Hematopoietic multipotent progenitor cell treated with erythropoietin and hydrocortisone succinate and interleukin-3 and kit ligand, for 4 days (in vitro differentiated cells): ENCODE measurements at places on chromosomes 4 and X.

- no peak for DNase-seq
These were observed 55.1 kb downstream of the GPR82 start for GRCh38 chrX:41779030-41779564.

- DNase-seq = no peak
These were observed 110.7 kb downstream of the AASDH start for GRCh38 chr4:56276547-56276946.

- DNase-seq = peak; percentile 45
These were observed 46.8 kb upstream of the ELF2 start for GRCh38 chr4:139223682-139224317.

- DNase-seq = peak; percentile 41
These were observed 12.8 kb upstream of the SLITRK4 start for GRCh38 chrX:143648705-143649104.

GRCh38 chr4:78945651-78946179, 6.5 kb upstream of the PAQR3 start:
- no peak for DNase-seq

DNA sequence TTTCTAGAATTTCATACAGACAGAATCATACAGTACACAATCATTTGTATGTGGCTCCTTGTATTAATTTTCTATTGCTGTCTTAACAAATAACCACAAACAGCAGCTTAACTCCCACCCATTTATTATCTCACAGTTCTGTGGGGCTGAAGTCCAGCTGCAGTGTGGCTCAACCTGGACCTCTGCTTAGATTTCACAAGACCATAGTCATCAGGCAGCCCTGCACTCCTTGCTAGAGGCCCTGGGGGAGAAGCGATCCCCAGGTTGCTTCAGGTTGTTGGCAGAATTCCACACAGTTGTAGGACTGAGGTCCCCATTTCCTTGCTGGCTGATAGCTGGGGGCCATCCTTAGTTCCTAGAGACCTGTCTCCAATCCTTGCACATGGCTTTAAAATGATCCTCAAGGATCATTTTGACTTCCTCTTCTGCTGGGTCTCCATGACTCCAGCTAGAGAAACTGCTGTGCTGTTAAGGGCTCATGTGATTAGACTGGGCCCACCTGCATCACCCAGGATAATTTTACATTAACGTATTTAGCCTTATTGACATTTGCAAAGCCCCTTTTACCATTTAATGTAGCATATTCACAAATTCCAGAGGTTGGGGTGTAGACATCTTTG, 60.9 kb upstream of the SMAD1 start:
- DNase-seq = no peak

DNA sequence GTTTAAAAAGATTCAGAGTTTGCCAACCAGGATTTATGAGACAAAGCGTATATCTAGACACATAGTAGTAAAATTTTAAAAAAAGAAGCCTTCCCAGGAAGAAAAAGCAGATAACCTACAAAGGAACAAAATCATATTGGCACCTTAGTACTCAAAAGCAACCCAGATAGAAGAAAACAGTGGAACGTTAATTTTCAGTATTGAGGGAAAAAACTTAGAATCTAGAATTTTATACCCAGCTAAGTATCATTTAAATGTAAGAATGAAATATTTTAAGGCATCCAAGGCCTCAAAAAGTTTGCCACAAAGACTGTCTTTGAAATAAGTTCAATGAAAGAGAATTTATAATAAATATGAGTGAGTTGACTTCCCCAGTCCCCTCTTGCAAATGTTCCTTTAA, 96.5 kb upstream of the EOLA2 start:
- no peak for DNase-seq

DNA sequence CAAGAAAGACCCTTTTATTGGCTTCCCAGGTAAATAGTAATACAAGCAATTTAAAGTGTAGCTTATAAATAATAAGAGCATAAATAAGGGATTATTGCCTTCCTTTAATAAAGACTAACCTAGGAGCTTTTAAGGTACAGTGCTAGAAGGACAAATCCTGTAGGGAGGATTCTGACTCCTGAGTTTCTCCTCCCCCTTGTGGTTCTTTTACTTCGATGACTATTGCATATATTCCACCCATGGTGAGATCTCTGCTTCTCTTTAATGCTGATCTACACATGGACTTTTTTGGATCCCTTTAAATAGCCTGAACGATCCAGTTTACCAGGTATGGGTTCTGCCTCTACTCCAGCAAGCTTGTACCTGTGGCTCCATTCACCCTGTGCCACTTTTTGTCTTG, 2.5 kb downstream of the GALNT7 start:
- DNase-seq = peak; percentile 75

- peak; percentile 84 for DNase-seq
These were observed 132.3 kb downstream of the ZNF330 start for GRCh38 chr4:141352909-141353525.

- DNase-seq = no peak
These were observed 2.3 kb upstream of the C1QTNF7 start for GRCh38 chr4:15425520-15425919.

- no peak for DNase-seq
These were observed 19.5 kb upstream of the PDCL2 start for GRCh38 chr4:55611358-55612059.

DNA sequence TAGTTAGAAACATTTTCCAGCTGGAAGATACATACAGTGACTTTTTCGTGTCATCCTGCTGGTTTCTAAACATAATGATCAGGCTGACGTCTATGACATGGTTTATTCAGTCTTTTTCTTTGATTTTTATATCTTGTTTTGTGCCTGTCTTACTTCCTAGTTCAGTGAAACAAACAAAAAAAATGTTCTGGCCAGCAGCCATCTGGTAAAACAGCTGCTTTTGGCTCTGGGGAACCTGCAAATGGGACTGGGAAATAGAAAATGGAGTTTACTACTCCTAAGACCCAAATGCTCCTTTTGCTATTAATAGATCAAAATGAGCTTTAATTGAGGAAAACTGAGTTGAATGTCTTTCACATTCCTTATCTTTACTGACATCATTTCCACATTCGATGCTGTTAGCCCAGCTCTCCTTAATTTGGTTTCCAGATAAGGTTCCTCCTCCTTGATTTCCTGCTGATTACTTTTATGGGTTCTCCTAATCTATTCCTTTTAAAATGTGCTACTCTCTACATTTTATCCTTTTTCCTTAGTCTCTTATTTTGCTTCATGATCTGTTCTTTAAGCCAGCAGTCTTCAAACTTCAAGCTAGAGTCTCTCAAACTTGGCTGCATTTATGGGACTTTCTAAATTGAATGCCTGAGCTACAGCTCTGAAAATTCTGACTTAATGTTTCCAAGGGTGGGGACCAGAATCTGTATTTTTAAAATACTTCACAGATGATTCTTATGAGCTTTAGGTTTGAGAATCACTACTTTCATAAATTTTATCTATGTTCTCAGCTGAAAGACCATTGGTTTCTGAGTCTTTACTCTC, 499.5 kb downstream of the ANKRD50 start:
- DNase-seq = peak; percentile 25

GRCh38 chr4:128942607-128943006, 133.1 kb downstream of the JADE1 start:
- no peak for DNase-seq

DNA sequence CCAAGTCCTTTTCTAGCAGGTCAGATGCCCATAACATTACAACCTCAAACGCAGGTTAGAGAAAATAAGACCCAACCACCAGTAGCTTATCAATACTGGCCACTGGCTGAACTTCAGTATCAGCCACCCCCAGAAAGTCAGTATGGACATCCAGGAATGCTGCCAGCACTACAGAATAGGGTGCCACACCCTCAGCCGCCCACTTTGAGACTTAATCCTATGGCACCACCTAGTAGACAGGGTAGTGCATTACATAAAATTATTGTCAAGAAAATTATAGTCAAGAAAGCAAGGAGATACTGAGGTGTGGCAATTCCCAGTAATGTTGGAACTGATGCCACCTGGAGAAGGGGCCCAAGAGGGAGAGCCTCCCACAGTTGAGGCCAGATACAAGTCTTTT, 19.9 kb upstream of the TRIM61 start:
- peak; percentile 77 for DNase-seq

DNA sequence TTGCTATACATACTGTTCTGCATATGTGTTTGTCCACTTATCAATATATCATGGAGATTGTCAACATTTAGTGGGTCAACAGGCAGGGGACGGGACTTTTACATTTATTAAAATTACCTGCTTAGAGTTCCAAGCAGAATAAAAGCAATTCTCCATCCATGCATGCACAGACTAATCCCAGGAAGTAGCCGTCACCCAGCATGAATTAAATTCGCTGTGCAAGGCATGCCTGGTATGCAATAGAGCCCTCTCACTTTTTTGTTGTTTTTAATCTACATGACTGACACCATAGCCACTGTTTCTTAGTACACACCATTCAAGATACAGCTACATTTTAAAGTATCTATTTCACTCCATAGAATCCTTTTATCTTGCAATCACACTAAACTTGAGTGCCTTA, 108.9 kb downstream of the USP46 start:
- DNase-seq = no peak

DNA sequence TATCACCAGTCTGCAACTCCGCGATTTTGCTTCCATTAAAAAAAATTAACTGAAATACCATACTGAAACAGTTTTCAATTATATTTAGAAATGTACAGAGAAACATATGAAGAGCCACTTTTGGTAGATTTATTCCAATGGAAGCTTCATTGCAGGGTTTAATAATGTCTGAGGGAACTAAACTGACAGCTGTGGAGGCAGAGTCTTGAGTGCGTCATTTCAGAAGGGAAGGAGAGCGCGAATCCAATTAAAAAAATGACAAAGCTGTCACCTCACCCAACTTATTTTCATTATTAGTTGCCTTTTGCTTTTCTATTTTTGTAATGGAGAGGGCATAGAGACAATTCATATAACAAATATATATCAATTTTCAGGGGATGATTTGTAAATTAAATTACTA, 104.0 kb downstream of the UNC5C start:
- no peak for DNase-seq

GRCh38 chrX:154714925-154715324, 36.0 kb downstream of the GAB3 start:
- DNase-seq = peak; percentile 76

- peak; percentile 56 for DNase-seq
These were observed 287.8 kb downstream of the RAPGEF2 start for GRCh38 chr4:159390648-159391047.

GRCh38 chr4:27873596-27873995, 1013.0 kb downstream of the STIM2 start:
- no peak for DNase-seq

GRCh38 chrX:113048896-113049295, 208.3 kb upstream of the AMOT start:
- no peak for DNase-seq

GRCh38 chrX:13669246-13669737, 16.4 kb downstream of the TCEANC start:
- DNase-seq = peak; percentile 81

- no peak for DNase-seq
These were observed 183.5 kb upstream of the GPC4 start for GRCh38 chrX:133598601-133599335.

- DNase-seq = peak; percentile 12
These were observed 7.3 kb downstream of the RPS4X start for GRCh38 chrX:72269671-72270251.

DNA sequence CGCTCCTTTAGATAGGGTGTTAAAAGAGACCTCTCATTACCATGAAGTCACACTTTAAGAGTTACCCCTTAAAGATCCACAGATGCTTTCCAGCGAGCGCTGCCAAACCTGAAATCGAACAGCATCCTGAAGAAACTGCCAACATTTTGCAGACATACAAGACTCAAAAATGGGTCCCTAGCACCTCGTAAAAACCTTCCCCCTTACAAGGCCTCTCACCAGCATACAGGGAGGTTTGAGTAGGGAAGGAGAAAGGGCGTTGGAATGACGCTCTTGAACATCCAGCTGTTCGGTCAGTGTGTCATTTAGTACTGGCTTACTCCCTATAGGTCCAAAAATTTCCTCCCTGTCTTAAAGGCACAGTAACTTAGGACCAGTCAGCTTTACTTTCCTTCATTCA, 45.3 kb upstream of the PGRMC1 start:
- no peak for DNase-seq

DNA sequence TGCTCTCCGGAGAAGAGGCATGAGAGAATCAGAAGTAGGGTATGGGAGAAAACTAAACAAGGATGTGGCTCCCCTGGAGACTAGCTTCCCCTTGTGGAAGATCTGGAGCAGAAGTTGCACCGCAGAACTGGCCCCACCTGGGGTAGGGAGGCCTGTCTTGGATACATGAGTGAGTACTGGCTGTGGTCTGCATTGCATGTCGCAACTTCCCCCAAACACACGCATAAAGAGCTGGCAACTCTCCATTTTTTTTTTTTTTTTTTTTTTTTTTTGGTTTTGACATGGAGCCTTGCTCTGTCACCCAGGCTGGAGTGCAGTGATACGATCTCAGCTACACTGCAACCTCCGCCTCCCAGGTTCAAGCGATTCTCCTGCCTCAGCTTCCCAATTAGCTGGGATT, 119.9 kb downstream of the EGF start:
- peak; percentile 87 for DNase-seq

DNA sequence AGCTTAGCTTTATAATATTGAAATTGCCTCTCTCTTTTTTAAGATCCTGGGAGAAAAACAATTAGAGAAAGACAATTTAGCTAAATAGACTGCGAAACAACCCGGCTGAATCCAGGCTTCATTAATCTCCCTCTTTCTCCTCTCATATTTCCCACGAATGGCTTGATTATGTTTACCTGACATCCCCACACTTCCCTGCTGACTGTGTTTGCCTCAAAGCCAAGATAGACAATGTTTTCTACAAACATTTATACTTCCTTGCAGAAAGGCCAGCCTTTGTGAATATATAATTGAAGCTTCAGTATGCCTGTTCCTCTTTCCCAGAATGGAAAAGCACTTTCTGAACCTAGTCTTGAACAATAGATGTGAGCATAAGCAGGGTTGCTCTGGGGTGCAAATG, 566.8 kb downstream of the PDHA2 start:
- no peak for DNase-seq

DNA sequence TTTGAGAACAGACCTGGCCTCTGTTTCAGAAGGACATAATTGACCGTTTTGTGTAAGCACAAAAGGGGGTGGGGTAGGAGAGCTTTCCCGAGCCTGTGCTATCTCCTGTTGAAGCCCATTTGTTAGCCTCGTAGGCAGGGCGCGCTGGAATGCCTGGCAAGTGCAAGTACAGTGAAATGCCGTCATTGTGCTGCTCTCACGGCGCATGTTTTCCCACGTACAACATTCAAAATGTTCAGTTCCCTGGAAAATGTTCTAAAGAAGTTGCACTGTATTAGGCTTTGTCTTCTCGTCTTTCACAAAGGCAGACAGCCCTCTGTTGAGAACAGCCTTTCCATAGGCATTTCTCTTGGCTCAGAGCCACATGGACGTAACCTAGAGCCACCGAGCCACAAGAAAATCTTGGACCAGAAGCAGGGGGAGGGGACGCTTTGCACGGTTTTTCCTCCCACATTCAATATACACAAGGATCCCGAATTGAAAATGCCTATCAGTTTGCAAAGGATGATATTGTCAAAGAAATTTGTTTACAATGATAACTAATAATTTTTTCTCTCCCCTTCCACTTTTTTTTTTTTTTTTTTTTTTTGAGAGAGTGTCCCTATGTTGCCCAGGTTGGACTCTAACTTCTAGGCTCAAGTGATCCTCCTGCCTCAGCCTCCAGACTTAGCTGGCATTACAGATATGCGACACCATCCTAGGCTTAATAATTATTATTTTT, 54.6 kb upstream of the RAPGEF2 start:
- DNase-seq = peak; percentile 30

- DNase-seq = no peak
These were observed 344.4 kb downstream of the UNC5C start for GRCh38 chr4:95204267-95204844.

GRCh38 chr4:78644744-78645330, 93.3 kb downstream of the ANXA3 start:
- peak; percentile 89 for DNase-seq
